ENCODE measurements at places on chromosomes 2 and 18.

DNA sequence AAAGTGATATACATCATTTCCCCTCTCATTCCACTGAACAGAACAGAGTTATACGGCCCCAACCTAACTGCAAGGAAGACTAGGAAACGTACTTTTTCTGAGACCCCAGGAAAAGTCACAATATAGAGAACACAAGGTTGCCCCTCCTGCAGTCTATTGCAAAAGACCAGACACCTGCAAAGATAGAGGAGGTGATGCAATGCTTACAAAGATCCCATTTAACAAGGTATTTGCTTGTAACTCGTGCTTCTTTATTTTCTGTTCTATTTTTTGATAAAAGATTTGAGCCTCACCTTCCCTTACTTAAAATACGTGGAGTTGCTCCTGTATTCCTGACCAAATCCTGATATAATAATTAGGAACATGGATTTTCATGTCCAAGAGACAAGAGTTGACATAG lies 793.0 kb upstream of the ID2 start:
- no peak for DNase-seq

GRCh38 chr2:80527119-80527518 lies 222.6 kb upstream of the LRRTM1 start:
- no peak for DNase-seq

GRCh38 chr2:65430603-65431420 lies 1.6 kb downstream of the SPRED2 start:
- peak; percentile 68 for DNase-seq

DNA sequence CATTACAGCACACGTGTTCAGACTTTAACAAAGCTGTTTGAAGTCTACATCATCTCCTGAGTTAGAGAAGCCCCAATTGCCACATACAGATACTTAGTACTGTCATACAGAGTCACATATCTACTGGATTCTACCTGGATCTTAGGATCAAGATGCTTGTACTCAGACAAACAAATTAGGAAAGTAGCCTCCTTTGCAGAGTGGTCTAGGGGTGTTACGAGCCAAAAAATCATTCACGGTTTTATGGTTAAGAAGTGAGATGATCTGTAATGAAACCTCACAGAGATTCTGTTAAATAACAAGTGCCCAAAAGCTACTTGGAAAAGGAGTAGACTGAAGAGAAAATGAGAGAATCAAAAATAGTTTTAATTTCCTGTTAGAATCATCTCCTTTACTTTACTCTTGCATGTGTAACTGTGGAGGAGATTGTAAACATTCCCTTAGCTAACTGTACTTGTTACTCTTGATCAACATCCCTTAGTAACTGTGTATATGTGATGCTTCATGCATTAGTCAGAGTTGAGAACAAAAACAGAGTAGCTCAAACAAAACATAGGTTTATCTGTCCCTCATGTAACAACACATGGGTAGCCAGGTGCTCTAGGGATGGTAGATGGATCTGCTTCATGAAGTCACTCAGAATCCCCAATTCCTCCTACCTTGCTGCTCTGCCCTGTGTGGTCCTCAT lies 16.4 kb upstream of the IL1RL1 start:
- DNase-seq, result no peak

- DNase-seq, result peak; percentile 32
These were observed 436 bp upstream of the ITPRIPL1 start for GRCh38 chr2:96324721-96325040.

DNA sequence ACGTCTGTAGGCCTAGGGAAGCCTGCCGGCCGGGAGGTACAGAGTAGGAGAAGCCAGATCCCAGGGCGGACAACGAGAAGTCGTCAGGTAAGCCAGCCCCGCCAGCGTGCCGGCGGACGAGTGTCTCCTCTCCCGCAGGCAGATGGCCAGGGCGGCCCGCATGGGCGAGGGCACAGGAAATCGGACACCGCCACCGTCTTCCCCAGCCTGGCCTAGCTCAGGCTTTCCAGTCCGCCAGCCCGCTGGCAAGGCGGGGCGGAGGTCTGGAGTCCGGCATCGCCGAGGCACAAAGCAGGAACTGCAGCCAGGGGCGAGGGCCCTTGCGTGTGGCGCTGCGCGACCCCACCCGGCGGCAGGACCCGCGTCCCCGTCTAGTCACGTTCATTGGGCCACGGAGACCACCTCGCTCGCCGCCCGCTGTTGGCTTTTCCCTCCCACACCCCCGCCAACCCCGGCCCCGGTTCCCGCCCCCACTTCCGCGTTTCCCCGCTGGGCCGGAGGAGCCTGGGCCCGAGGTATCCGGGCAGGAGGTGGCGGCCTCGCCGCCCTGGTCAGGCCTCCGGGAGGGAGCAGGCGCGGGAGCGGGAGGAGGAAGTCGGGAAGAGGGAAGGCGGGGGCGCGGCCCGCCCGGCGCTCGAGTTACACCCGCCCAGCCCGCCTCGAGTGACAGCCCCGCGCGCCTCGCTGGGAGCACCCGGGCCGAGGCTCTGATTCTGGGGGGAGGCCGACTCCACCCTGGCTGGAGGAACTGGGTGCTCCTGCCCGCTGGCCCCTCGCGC lies at the start of gene GPD2:
Gene GPD2, plus strand, starts transcription at position 662 of the 779 bp plus-strand sequence. CDS start 39,727 bp downstream, outside the sequence.
- DNase-seq, result peak; percentile 59

DNA sequence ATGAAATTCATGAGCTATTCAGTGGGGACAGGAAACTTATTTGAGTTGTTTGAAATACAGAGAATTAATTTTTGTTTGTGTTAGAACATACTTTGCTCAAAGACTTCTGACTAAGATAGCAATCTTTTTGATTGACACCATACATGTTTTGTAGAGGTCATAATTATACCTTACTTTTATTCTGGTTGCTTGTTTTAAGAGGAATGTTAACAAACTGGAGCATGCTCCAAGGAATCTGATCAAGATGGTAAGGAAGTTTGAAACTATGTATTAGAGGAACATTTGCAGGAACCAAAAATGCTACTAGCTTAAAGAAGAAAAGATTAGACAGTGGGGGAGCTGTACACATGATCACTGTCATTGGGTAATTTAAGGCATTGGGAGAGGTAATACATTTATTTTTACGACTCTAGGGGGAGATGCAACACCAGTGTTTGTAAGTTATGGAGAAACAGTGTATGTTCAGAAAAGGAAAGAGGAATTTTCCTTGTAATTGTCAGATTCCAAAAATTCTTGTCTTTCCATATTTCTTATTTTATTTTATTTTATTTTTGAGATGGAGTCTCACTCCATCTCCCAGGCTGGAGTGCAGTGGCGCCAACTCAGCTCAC lies 8.0 kb downstream of the AGFG1 start:
- DNase-seq, result no peak

DNA sequence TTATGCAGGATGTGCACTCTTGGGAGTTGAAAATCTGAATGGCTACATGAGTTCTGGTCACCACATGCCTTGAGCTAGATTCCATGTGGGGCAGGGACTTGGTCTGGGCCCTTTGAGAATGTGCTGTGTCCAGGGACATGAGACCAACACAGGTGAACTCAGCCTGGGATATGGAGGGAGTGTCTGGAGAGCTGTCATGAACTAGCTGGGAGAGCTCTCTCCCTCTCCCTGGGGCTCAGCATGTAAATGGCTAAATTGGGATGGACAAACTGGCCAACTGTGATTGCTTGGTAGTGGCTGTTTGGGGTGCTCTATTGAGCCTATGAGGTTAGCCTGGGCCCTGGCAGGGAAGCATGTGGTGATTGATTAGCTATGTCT lies 105.1 kb upstream of the HS6ST1 start:
- no peak for DNase-seq

DNA sequence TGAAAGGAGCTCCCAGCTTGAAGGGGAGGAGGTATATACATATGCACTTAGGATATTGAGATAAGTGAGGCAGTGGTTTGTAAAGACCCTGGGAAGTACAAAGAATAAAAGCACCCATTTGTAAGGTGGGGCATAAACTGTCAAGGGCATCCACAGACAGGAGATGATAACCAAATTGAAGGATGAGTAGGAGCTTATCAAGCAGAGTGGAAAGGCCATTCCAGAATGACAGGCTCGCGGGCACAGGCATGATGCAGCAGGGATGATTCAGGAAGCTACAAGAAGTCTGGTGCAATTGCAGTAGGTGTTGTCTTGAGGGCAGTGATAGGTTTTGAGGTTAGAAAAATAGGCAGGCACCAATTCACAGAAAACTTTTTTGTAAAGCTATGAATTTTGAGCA lies 504.8 kb downstream of the PIK3C3 start:
- no peak for DNase-seq

GRCh38 chr2:214992911-214993310 lies 145.5 kb downstream of the ABCA12 start:
- no peak for DNase-seq

GRCh38 chr2:225041207-225041850 lies 939 bp downstream of the DOCK10 start:
- peak; percentile 72 for DNase-seq

GRCh38 chr2:72094701-72095100 lies 53.0 kb downstream of the CYP26B1 start:
- DNase-seq, result no peak

GRCh38 chr18:56873441-56874140 lies 222.4 kb downstream of the WDR7 start:
- no peak for DNase-seq

GRCh38 chr2:240629968-240630770 lies 4.9 kb downstream of the GPR35 start:
- DNase-seq, result no peak

- DNase-seq, result no peak
These were observed 77.3 kb downstream of the SRBD1 start for GRCh38 chr2:45533771-45534170.

DNA sequence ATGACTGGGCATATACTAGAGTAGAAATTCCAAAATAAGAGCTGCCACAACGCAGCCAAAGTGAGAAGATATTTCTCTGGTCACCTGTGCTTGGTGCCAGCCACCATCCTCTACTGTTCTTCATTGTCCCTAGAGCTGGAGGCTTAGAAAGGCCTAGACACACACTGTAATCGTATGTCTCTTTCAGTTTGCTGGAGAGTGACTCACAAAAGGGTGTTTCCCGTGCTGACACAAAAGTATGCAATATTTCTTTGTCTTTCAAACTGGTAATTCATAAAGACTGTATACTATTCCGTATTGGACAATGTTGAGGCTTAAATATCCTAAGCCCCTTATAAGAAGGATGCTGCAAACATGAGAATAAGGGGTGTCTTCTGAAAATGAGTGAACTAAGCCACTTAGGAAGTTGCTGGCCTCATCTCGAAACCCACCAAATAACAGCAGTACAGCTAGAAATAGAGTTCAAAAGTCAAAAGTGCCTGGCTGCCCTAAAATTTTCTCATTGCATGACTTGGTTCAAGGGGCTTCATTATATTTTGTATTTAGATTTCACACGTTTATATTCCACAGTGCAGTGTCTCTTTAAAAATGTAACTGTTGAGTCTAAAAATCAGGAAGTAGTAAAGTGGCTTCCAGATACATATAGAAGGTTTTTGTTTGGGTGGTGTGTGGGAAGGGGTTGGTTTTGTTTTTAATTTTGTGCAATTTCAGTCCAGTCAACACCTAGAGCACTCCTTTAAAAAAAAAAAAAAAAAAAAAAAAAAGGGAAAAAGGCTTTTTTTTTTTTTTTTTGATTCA lies 601.1 kb downstream of the ARHGAP15 start:
- DNase-seq, result peak; percentile 2

- no peak for DNase-seq
These were observed 28.4 kb downstream of the MCEE start for GRCh38 chr2:71101656-71102055.

- DNase-seq, result no peak
These were observed 348.1 kb downstream of the SOCS6 start for GRCh38 chr18:70636991-70637390.

- DNase-seq, result no peak
These were observed 8.3 kb downstream of the EVX2 start for GRCh38 chr2:176075481-176075880.

- DNase-seq, result no peak
These were observed 182.8 kb upstream of the SKOR2 start for GRCh38 chr18:47434214-47434746.

GRCh38 chr18:51051105-51051712 lies 21.2 kb downstream of the SMAD4 start:
- no peak for DNase-seq

All from CD4-positive, alpha-beta T cell treated with Interleukin-1 beta for 1 hour (primary cell).